ENCODE measurements at places on chromosomes 16 and 17. TPM values are rescaled to one million over a fixed set of nuclear protein-coding genes. Genes with fewer than 3 reads are reported as not detected.

DNA sequence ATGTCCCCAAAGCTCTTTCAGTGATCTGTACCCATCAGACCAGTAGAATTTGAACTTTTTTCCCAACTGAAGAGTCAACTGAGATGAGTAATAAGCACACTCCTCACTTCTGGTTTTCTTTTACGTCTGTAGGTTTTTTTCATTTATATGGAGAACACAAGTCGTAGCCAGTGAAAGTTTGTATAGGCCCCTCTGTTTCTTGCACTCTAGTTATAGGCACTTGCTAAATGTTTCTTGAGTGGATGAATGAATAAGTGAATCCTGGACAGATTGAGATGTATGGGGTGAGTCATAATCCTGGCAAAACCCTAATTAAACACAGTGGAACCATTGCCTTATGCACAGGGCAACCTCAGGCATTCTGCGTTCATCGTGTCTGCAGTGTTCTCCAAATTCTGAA is 193.7 kb upstream of the TBX2 start:
- DNase-seq, result no peak

GRCh38 chr17:46001390-46002310 is 2.6 kb downstream of the STH start:
- DNase-seq, result no peak

DNA sequence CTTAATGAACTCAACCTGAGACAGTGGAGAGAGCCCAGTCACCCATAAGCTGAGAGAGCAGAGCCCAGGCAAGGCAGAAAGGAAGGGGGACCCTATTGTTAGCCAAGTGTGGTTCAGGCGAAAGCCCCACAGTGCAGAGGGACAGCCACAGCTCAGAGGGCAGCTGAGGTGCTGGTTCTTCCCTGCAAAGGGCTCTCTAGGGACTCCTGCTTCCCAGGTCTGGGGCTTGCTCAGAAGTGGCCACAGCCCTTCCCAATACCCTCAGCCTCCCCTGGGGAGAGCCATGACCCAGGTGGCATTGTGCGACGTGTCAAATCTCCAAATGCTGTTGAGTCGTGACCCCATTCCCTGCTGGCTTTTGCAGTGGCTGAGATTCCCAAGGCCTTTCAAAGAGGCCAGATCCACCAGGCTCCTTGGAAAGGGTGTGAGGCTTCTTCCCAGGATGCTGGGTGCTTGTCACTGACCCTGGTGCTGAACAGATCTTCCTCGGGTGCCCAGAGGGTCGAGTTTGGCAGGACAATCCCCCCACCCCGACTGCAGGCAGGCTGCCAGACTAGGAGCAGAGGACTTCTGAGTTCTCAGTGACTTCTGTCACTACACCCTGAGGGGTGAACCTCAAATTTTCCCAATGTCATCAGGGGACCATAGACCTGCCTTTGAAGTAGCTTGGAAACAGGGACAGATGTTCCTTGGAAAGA is 2.5 kb upstream of the CCL17 start:
- no peak for DNase-seq

DNA sequence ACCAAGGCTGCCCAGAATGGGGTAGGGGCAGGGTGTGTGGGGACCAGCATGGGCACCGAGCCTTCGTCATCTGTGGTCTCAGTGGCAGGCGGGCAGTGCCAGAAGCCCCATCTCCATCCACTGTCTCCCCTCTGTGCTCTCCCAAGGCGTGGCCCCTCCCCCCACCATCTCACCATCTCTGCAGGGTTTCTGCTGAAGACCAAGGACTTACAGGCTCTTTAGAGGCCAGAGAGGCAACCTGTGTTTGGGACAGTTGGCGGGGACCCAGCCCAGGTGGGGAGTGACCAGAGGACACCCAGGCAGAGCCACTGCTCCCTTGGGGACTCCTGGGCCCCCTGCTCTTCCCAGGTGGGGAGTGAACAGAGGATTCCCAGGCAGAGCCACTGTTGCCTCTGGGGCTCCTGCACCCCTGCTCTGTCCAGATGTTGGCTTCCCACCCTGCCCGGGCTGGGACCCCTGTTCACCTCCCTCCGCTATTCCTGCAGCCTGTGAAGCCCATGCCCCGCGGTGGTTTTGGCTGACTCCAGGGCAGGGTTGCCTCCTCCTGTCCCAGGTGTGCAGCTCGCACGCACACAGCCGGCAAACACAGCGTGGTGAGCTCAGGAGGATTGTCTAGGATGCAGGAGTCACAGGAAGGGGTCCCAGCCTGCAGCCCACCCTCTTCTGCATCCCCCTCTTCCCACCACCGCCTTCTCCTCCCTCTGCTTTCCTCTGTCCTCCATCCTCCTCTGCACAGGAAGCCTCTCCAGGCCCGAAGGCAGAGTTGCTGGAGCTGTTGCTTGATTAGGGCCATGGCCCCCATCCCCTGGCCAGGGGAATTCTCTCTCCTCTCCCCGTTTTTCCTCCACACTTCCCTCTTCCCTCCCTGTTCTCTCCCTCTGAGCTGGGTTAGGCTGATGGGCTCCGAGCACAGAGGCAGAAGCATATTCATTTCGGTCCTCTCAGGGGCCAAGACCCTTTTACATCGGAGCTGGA is 45.0 kb downstream of the SLC7A5 start:
- DNase-seq, result no peak

- no peak for DNase-seq
These were observed 8.5 kb downstream of the DNAJA3 start for GRCh38 chr16:4433914-4434787.

GRCh38 chr17:10226930-10227695 is 28.7 kb upstream of the GAS7 start:
- DNase-seq, result no peak

GRCh38 chr17:39036009-39036408 is 68.8 kb upstream of the FBXO47 start:
- DNase-seq, result peak; percentile 42

DNA sequence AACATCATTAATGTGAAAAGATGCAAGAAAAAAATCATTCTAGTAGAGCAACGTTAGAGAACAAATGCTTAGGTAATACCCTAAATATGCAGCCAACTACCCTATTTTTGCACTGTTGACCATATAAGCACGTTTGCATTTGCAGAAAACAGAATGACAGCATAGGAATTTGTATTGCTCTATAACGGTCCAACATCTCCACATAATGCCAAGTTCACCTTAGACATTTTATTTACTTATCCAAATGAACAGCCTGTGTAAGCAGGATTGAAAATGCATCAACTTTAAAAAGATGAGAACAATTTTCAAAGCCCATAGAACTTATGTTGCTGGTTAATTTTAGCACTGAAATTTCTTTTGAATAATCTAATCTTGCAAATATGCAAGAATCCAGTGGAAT is 19.1 kb upstream of the RSL1D1 start:
- DNase-seq, result no peak

- DNase-seq, result peak; percentile 42
These were observed 1.6 kb downstream of the MYO1C start for GRCh38 chr17:1490643-1491442.

GRCh38 chr17:28228109-28228840 is 90.7 kb upstream of the TMEM97 start:
- no peak for DNase-seq

DNA sequence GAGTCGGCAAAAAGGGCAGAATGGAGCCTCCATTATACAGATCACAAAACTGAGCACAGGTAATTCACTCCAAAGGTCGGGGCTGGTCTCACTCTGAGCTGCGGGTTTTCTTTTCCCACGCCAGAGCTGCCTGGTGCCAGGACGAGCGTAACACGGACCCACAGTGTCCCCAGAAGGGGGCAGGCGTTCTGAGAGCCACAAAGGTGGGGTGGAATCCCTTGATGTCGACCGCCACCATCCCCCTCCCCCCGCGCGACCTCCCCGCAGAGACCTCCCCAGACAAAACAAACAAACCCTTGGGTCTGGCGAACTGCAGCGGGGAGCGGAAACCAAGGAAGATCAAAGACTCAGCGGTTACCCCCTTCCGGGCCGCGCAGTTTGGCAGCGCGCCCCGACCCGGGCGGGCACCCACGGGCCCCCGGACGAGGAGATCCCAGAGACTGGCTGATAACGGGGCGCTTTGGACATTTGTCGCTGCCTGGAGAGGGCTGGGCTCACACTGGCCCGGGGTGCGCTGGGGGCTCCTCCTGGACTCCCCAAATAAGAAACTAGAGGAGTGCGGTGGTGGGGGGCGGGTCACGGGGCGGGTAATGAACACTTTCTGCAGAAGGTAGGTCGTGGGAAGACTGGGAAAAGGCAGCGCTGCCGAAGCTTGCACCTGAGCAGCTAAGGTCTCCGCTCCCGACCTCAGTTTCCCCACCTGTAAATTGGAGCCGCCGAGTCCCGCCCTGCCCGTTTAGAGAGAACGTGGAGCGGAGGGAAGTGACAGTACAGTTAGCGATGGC is 664 bp upstream of the NKD1 start:
- no peak for DNase-seq

DNA sequence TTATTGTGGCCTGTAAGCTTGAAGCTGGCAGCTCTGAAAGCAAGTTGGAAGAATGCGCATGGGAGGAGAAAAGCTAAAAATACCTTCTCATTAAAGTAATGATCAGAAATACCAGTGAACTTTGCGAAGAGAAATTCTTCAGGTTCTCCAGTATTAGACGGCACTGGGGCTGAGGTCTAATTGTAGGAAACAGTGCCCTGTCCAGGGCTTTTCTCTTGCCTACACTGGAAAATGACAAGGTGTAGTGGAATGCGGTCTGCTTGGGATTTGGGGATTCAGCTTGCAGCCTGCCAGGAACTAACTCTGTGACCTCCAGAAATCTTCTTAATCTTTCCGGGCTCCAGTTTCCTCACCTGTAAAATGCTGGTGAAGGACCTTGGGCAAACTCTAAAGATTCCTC is 53.3 kb upstream of the KCNJ16 start:
- no peak for DNase-seq

DNA sequence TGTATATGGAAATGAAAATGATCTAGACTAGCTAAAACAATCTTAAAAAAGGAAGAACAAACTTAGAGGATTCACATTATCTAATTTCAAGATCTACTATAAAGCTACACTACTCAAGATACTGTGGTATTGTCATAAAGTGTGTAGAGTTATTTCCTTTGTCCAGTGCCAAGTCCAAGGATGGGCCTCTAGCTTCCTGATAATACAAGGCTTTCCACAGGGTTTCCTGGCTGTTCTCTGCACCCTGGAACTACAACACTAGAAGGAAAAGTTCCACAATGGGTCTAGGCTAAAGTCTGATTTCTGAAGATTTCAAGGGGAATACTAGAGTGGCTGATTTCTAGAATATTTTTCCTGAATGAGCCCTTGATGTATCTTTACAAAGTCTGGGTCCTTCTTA is 34.2 kb downstream of the TBC1D3B start:
- no peak for DNase-seq

GRCh38 chr17:55067697-55068439 is 99.3 kb downstream of the STXBP4 start:
- peak; percentile 33 for DNase-seq

DNA sequence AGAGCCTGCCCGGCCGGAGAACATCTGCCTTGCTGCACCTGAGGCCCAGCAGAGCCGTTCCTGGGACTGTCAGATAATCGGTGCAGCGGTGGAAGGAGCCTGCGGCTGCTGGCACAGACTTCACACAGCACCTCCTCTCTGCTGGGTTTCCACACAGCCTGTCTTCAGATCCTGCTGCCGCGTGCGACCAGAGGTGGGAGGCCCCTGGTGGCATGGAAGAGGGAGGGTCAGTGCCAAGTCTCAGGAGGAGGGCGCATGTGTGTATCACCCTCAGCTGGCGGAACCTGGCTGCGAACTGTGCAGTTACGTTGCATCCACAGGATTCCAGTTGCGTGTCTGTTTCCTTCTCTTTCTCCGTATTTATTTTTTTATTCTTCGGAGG is 3.3 kb downstream of the CDK5R1 start:
- DNase-seq, result no peak

- no peak for DNase-seq
These were observed 1.8 kb upstream of the PRSS22 start for GRCh38 chr16:2859686-2860265.

GRCh38 chr17:72334205-72334604 is 213.4 kb downstream of the SOX9 start:
- peak; percentile 33 for DNase-seq

- peak; percentile 58 for DNase-seq
These were observed at the start of gene ABHD15 for GRCh38 chr17:29566473-29567303. ABHD15 (minus strand) TSS chr17:29567037; CDS start chr17:29566966, 71 bp downstream.

DNA sequence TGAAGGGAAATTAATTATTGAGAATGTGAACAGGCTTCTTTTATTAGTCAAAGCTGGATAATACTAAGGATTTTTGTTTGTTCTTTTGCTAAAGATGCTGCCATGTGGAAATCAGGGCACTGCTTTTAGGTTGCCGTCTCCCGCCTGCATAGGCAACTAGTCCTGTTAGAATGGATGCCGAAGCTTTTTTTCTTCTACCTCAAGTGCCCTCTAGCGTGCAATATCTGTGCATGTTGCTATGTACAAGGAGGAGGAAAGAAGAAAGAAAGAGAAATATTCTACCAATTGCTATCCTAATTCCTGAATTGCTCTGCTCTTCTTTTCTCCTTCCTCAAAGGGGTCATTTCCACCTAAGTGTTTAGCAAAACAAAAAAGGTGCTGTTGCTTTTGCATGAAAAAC is 5.2 kb upstream of the CDH8 start:
- peak; percentile 27 for DNase-seq

- peak; percentile 80 for DNase-seq
These were observed 4.0 kb downstream of the CMTM3 start for GRCh38 chr16:66608241-66609138.

GRCh38 chr17:29620271-29620670 is 2.4 kb downstream of the CORO6 start:
- DNase-seq, result peak; percentile 71

UTS2R gene
- total RNA-seq, result not detected

KRT25 gene
- not detected for total RNA-seq

KRTAP9-2 gene
- not detected for total RNA-seq

MAZ gene
- total RNA-seq, result 80.2 TPM

KRTAP16-1 gene
- not detected for total RNA-seq

KRTAP2-1 gene
- not detected for total RNA-seq

CBX2 gene
- 0.67 TPM for total RNA-seq

SLC2A4 gene
- total RNA-seq, result not detected

RAB26 gene
- total RNA-seq, result 0.24 TPM

LPO gene
- total RNA-seq, result not detected

QPRT gene
- total RNA-seq, result 0.12 TPM

MAP3K3 gene
- total RNA-seq, result 21.8 TPM

CTNS gene
- 16.9 TPM for total RNA-seq

ITGAX gene
- 0.21 TPM for total RNA-seq

CD300H gene
- total RNA-seq, result not detected
